ENCODE measurements at places on chromosomes 16 and 17.
A peak's percentile ranks its signal among the peaks of the same experiment; 100 is the strongest.

GRCh38 chr17:79657861-79658810, 47.3 kb upstream of the RBFOX3 start:
- DNase-seq, result no peak

GRCh38 chr17:2837147-2837561, 40.9 kb downstream of the RAP1GAP2 start:
- peak; percentile 79 for DNase-seq

DNA sequence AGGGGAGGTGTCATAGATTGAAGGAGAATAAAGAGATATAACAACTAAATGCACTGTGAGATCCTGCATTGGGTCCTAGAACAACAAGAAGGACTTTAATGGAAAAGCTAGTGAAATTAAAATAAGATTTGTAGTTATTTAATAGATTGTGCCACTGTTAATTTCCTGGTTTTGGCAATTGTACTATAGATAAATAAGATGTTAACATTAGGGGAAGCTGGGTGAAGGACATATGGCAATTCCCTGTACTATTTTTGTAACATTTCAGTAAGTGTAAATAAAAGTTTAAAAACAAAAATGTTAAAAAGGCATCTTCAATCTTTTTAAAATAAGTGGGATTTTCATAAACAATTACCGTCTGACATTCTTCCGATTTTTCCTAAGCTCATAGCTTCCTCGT, 258.4 kb upstream of the AXIN2 start:
- DNase-seq, result no peak

- DNase-seq, result no peak
Observed at GRCh38 chr16:66678337-66678736, 18.2 kb downstream of the CMTM4 start.

GRCh38 chr17:78737332-78737731, 44.7 kb downstream of the CYTH1 start:
- no peak for DNase-seq

GRCh38 chr16:79026117-79026516, 574.4 kb downstream of the MAF start:
- no peak for DNase-seq

DNA sequence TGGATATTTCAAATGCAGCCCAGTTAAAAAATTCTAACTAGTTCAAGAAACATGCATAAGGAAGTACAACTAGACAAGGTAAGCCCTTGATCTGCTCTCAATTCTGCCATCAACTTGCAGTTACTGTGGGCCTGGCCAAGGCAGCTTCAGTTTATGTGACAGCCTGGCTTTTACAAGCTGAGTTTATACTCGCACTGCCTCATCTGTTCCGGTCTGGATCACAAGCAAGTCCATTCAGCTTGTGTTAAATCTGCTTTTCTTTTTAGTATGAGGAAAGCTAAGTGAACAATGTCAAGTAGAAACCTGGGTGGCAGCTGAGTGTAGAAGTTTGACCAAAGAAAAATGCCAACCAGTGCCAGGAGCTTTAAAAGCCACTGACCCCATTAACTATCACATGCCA, 76.6 kb upstream of the CORO6 start:
- DNase-seq, result no peak

- no peak for DNase-seq
Observed at GRCh38 chr17:72120642-72121163, at the start of gene SOX9. Gene SOX9, plus strand, starts transcription at chr17:72121020. Its CDS starts 372 bp downstream, at chr17:72121392.

GRCh38 chr17:64091116-64091515, 38.8 kb downstream of the ERN1 start:
- peak; percentile 31 for DNase-seq

GRCh38 chr16:4133897-4134372, 17.7 kb upstream of the ADCY9 start:
- DNase-seq, result no peak

DNA sequence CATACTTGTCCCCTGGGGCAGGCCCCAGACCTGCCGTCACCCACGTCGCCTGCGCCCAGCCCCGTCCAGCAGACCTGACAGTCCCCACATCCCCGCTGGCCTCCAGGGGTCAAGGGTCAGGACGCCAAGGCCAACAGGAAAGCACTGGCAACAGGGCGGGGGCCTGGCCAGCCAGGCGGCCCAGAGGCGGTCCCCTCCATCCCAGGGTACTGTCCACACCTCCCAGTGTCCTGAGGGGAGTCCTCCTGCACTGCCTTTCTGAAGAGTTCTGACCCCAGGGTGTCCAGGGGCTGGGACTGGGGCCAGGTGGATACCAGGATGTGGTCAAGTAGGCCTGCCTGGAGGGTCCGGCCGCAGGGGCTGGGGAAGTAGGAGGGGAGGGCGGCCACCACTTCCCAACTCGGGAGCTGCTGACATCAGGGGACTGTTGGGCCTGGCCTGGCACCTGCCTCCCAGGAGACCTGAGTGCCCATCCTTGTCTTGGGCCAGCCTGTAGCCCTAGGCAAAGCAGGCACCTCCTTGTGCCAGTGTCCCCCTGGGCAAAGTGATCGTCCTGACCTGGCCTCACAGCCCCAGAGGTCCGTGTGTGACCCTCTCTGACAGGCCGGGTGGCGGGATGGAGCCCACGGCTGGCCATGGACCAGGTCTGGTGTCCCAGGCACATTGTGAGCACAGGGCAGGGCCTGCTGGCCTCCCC, 6.7 kb upstream of the AXIN1 start:
- DNase-seq, result no peak

- no peak for DNase-seq
Observed at GRCh38 chr16:65771707-65772106, 594.8 kb upstream of the CDH5 start.

DNA sequence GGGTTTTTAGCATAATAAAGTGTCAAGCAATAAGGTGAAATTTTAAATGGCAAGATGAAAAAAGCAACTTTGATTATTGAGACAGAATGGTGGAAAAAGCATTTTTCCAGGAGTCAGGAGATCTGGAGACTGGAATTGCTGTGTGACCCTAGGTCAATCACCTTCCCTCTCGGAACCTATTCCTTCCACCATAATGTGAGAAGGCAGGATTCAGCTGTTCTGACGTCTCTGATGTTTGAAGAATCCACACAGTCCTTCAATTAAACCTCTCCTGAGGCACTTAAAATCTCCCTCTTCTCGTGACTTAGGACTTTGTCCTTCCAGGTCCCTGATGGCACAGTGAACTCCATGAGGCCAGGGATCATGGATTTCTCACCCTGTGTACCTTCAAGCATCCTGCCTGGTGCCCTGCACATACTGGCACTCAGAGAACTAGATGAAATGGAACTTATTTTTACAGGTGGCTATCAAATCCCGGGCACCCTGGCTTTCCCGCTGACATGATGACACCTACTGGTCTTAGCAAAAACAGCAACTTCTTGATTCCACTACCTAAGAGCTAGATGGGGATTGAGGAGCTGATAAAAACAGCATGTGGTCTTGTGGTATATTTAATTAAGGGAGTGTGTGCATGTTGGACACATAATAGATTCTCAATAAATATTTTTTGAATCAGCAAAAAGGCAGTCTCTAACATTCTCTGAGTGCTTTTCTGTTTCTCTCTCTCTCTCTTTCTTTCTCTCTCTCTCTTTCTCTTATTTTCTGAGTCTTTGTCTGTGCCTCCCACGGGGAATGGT, 2.3 kb upstream of the CCDC182 start:
- peak; percentile 64 for DNase-seq

GRCh38 chr16:1330260-1330914, 3.1 kb upstream of the BAIAP3 start:
- DNase-seq, result peak; percentile 49

DNA sequence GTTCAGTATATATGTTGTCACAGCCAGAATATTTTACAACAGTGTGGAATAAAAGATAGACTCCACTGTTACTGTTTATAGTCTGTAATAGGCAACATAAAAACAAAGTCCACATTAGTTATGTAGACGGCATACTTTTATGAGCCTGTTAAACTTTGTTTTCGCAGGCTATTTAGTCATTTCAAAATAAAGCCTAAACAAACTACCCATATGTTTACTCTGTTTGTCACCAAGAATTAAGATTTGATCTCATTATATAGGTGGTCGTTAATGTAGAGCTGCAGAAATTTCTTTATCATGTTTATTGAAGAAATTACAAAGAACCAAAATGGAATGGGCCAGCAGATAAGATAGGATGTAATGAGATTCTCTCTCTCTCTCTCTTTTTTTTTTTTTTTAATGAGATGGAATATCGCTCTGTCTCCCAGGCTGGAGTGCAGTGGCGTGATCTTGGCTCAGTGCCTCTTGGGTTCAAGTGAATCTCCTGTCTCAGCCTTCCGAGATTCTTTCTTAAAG, 943.8 kb upstream of the SOX9 start:
- DNase-seq, result no peak

DNA sequence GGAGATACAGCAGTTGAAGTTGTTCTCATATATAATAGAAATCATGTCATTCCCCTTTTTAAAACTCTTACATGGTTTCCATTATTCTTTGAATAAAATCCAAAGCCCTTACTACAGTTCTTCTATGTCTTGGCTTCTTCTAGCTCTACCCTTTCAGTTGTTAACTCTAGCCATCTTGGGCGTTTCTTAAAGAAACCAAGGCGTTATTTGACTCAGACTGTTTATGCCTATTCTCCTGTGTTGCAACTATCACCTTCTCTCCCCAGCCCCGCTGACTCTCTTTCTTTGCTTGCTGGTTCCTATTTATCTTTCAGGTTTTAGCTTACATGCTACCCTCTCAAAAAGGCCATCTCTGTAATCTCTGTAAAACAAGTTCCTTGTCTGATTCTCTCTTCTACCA, 32.7 kb downstream of the NFATC3 start:
- no peak for DNase-seq

DNA sequence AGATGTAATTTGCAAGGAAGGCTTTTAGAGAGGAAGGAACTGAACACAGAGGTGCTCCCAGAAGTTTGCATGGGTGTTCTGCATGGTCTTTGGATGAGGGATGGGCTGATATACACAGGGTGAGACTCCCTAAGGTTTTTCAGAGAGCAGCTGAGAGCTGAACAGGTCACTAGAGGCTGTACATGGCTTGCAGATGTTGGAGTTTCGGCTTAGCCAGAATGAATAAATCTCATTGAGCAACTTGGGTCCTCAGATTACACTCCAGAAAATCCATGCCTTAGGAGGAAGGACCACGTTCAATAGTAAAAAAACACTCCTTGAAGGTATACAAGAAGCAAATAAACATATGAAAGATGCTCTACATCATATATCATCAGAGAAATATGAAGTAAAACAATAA, 7.5 kb upstream of the ITGB3 start:
- no peak for DNase-seq

Data from activated CD4-positive, alpha-beta T cell treated with anti-CD3 and anti-CD28 coated beads for 36 hours (primary cell).